Large intestine (tissue), 12 donors: ENCODE measurements at places on chromosomes 1 and 21. TPM values are rescaled to one million over a fixed set of nuclear protein-coding genes. Genes with fewer than 3 reads are reported as not detected.
A peak's percentile ranks its signal among the peaks of the same experiment; 100 is the strongest.

Gene DYNLT4
- polyA plus RNA-seq = 0.52 TPM

- H3K27me3 ChIP-seq = peaks cover 36% of the 10 kb centered on the region
- peak within 1 kb of the TSS; percentile 45 for H3K27ac ChIP-seq
- H3K4me1 ChIP-seq = peaks cover 4% of the 10 kb centered on the region
- no peaks in the 10 kb centered on the region for H3K36me3 ChIP-seq
Observed at GRCh38 chr21:46097336-46098293, at the start of gene COL6A2. TSS of gene COL6A2 (plus strand) at chr21:46098112.

Gene PLK3
- polyA plus RNA-seq = 16.4 TPM

GRCh38 chr1:25700626-25701025 is 84.0 kb downstream of the MAN1C1 start:
- H3K27ac ChIP-seq = peak overlapping the region; percentile 6
- no peak overlapping the region for H3K4me3 ChIP-seq
- peaks cover 11% of the 10 kb centered on the region for H3K4me1 ChIP-seq
- no peaks in the 10 kb centered on the region for H3K36me3 ChIP-seq
- no peaks in the 10 kb centered on the region for H3K27me3 ChIP-seq

DNA sequence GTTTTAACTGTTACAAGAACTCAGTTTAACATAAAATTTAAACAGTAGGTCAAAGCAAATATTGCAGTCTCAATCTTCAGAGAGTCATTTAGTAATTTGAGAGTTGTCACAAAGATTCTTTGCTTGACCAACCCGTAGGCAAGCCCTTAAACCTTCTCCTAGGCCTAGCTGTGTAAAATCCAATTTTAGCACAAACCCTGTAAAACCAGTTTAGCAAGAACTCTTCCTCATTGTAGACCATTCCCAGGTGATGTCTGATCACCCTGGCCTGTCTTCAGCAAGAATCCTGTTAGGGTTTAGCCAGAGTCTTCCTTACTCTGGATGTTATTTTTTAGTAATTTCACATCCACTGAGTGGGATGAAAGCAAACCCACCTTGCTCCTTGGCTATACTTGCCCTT is 30.1 kb downstream of the LRIG2 start:
- H3K4me1 ChIP-seq = no peaks in the 10 kb centered on the region
- H3K36me3 ChIP-seq = peaks cover 66% of the 10 kb centered on the region

DNA sequence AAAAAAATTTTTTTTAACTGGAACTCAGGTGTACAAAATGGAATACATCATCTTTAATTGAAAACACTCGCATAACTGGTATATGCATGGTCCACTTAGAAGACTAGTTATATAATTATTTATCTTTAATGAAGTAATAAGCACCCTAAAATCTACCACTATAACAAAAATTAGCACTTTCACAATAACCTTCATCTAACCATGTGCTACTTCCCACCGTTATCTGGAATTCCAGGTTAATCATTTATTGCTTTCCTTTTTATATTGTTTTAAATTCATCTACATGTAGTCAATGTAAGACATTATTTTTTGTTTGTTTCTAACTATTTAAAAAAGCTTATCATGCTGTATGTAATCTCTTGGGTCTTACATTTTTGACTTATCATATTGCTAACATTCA is 39.0 kb downstream of the GDAP2 start:
- no peaks in the 10 kb centered on the region for H3K27me3 ChIP-seq
- no peaks in the 10 kb centered on the region for H3K4me1 ChIP-seq
- DNase-seq = no peak
- H3K36me3 ChIP-seq = peaks cover 26% of the 10 kb centered on the region
- no peak overlapping the region for H3K4me3 ChIP-seq

Gene TIMM17A
- 41.6 TPM for polyA plus RNA-seq

Gene S100A14
- 437 TPM for polyA plus RNA-seq

- no peak overlapping the region for H3K27ac ChIP-seq
- peaks cover 3% of the 10 kb centered on the region for H3K36me3 ChIP-seq
- H3K4me3 ChIP-seq = no peak overlapping the region
- H3K4me1 ChIP-seq = peaks cover 25% of the 10 kb centered on the region
- H3K27me3 ChIP-seq = no peaks in the 10 kb centered on the region
Observed at GRCh38 chr1:226948996-226949395, 8.9 kb downstream of the COQ8A start.

DNA sequence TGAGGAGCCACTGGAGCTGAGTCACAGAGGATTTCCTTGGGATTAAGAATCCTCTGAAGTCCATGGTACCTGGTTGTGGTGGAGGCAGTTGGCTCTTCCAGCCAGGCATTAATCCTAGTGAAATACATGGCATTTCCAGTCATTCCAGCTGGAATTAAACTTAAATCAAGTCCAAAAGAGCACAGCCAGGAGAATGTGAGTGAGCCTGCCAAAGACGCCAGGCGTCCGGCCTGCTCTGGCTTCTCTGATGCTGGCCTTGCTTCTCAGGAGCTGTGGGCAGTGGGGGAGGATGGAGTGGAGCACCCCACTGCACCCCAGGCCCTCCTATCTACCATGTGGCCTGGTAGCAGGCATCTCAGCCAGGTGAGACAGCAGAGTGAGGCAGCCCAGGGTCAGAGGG is 23.4 kb upstream of the TENT5C start:
- H3K27ac ChIP-seq = no peak overlapping the region
- no peak overlapping the region for H3K4me3 ChIP-seq
- H3K4me1 ChIP-seq = no peaks in the 10 kb centered on the region
- H3K36me3 ChIP-seq = no peaks in the 10 kb centered on the region
- H3K27me3 ChIP-seq = no peaks in the 10 kb centered on the region

Gene SYCP1
- polyA plus RNA-seq = not detected

- H3K36me3 ChIP-seq = no peaks in the 10 kb centered on the region
- no peak overlapping the region for H3K27ac ChIP-seq
- H3K4me1 ChIP-seq = no peaks in the 10 kb centered on the region
- H3K27me3 ChIP-seq = no peaks in the 10 kb centered on the region
Observed at GRCh38 chr1:6088956-6089355, 43.3 kb downstream of the KCNAB2 start.

DNA sequence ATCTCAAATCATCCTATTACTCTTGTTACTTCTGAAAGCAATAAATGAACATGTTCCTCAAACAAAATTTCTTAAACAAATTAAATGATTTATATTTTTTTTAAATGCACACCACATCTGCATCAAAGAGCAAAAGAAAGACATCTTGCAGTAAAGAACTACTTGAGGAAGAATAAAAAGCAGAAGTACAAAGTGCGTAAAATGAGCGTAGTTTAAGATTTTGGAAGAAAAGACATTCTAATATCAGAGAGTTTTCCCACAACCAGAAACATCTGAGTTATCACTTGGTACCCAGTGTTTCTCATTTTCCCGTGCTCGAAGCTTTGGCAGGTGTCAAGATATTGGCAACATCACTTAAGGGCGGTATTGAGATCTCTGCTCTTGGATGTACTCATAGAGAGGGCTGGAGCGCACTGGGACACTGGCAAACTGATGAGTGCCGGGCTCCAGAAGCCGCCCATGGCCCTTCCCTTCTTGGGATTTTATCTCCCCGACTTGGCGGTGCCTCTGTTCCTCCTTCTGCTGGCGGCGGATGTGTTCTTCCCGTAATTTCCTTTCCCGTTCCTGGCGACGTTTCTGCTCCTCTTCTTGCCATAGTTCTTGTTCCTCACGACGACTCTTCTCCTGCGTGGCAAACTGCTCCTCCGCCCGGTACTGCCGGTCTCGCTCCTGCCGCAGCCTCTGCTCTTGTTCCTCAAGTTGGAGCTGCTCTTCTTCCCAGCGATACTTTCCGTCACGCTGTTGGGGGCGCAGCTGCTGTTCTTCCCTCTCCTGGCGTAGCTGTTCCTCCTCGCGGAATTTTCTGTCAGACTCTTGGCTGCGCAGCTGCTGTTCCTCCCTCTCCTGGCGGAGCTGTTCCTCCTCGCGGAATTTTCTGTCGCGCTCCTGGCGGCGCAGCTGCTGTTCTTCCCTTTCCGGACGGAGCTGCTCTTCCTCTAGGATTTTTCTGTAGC is 7.9 kb downstream of the TCHH start:
- H3K36me3 ChIP-seq = no peaks in the 10 kb centered on the region
- DNase-seq = no peak
- H3K27ac ChIP-seq = no peak overlapping the region
- peaks cover 26% of the 10 kb centered on the region for H3K4me1 ChIP-seq
- no peak overlapping the region for H3K4me3 ChIP-seq

GRCh38 chr1:169326261-169326955 is 41.2 kb downstream of the NME7 start:
- no peaks in the 10 kb centered on the region for H3K4me1 ChIP-seq
- H3K36me3 ChIP-seq = no peaks in the 10 kb centered on the region
- H3K27ac ChIP-seq = no peak overlapping the region
- no peaks in the 10 kb centered on the region for H3K27me3 ChIP-seq
- DNase-seq = no peak

DNA sequence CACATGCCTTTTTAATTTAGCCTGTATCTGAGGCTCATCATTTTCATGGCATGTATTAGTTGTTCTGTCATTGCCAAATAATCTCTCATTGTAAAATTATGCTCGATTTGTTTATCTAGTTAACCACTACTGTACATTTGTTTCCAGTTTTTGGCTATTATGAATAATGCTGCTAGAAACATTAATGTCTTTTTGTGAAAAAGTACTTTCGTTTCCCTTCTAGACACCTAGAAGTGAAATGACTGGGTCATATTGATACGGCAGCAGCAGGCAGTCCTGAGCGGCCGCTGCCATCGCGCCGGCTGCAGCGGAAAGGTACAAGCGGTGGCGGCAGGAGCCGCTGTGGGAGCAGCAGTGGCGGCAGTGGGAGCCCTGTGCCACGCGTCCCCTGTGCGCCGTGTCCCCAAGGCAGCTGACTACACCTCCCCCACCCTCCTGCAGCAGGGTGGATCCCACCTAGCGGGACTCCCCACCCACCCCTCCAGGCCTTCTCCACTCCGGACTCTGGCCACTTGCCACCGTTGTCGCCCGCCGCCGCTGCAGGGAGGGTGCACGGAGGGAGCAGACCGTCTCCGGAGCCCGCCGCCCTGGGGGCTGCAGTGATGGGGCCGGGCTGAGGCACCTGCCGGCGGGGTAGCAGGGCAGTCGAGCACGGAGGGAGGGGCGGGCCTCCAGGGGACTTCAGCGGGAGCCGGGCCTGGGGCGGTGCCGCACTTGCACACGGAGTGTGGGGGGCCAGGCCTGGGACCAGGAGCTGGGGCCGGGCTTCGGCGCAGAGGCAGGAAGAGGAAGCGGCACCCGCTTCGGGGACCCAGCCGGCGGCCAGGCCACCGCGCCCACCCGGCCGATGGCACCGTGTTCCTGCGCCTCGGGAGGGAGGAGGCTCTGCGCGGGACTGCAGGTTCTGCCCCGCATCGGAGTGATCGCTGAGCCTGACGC is 66.8 kb upstream of the RGS7 start:
- peak overlapping the region; percentile 27 for H3K4me3 ChIP-seq
- H3K27ac ChIP-seq = no peak overlapping the region
- peaks cover 14% of the 10 kb centered on the region for H3K27me3 ChIP-seq
- peak; percentile 53 for DNase-seq
